HCT116 (cell line): ENCODE measurements at places on chromosomes 16 and 17. TPM values are rescaled to one million over a fixed set of nuclear protein-coding genes. Genes with fewer than 3 reads are reported as not detected.

TBX6 gene
- total RNA-seq, result 1.4 TPM

PALB2 gene
- total RNA-seq, result 15.6 TPM

KLHL11 gene
- 22.4 TPM for total RNA-seq

GJC1 gene
- 62.4 TPM for total RNA-seq

PRSS8 gene
- 42.6 TPM for total RNA-seq

NACA2 gene
- total RNA-seq, result not detected

TM4SF5 gene
- total RNA-seq, result not detected

BEAN1 gene
- 0.61 TPM for total RNA-seq

HASPIN gene
- 19.6 TPM for total RNA-seq

MILR1 gene
- 3.8 TPM for total RNA-seq

TEKT5 gene
- 0.37 TPM for total RNA-seq

GFAP gene
- not detected for total RNA-seq

PDILT gene
- total RNA-seq, result not detected

KRT24 gene
- total RNA-seq, result not detected

VMO1 gene
- total RNA-seq, result 0.76 TPM

CD79B gene
- 0.59 TPM for total RNA-seq

PLD2 gene
- 47.7 TPM for total RNA-seq

CCL1 gene
- not detected for total RNA-seq

EPN3 gene
- 17.8 TPM for total RNA-seq

SMIM22 gene
- total RNA-seq, result 3.3 TPM
